Stimulated activated CD8-positive, alpha-beta memory T cell treated with anti-CD3 and anti-CD28 coated beads, Interleukin-7, amount 100 ng/mL, for 1 hour (primary cell): ENCODE measurements at places on chromosomes 3 and 15.
A peak's percentile ranks its signal among the peaks of the same experiment; 100 is the strongest.

- peak; percentile 97 for DNase-seq
Observed at GRCh38 chr15:65792138-65792987, at the start of gene DENND4A. TSS of gene DENND4A (minus strand) at chr15:65792293. CDS start at chr15:65756450, 35,843 bp downstream.

DNA sequence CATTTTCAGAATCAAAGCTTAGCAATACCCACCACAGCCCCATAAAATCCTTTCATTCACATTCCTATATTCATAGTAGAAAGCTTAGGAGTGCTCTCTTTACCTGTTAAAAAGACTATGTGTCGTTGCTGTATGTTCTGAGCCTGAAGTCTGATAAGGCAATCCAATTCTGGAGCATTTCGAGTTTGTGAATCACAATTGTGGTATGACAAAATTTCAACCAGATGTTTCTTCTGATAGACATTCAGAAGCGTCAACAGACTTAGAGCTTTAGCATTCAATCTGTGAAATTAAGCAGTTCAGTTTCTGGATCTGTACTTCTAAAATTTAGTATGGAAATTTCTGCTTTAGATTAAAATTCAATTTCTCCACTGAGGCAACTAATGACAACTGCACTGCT lies 58.3 kb downstream of the TASOR start:
- no peak for DNase-seq

- DNase-seq = no peak
Observed at GRCh38 chr3:141538568-141539240, 51.9 kb downstream of the RASA2 start.

DNA sequence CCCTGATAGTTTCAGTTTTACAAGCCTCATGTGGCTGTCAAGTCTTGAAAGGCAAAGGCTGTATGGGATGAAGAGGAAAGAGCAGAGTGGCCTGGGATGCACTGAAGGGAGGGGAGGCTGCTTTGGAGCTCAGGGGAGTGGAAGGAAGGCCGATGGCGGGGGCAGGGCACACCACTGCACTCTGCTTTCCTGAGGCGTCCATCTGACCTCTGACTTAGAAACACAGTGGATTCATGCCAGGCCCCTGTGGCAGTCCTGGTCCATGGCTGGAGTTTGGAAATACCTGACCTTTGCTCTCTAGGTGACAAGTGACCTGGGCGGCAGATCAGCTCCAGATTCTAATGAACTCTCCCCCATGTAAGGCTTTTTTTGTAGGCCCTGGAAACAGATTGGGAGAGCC lies 19.0 kb downstream of the FAH start:
- DNase-seq = no peak

GRCh38 chr3:13229273-13229949 lies 156.2 kb upstream of the IQSEC1 start:
- DNase-seq = no peak

DNA sequence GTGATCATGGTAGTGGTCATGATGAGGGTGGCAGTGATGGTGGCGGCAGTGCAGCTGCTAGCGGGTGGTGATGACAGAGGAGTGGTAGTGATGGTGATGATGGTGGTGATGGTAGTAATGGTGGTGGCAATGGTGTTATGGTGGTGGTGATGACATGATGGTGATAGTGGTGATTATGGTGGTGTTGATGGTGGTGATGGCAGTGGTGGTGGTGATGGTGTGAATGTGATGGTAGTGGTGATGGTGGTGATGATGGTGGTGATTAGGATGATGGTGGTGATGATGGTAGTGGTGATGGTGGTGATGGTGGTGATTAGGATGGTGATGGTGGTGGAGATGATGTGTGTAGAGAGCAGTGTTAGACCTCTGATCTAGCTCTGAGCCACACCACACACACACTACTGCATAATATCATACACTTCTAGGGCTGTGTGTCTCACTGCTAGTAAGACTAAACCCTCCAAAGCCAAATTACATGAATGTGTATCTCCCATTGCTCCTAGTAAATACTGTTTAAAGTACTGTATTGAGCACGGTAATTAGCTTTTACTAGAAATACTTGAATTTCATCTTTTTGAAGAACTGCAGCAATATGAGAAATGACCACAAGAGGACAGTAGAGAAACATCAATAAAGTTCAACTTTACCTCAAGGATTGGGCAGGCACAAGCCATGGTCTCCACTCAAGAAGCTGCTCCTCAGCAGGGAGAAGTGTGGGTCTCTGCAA lies 28.8 kb downstream of the TMED3 start:
- DNase-seq = no peak

DNA sequence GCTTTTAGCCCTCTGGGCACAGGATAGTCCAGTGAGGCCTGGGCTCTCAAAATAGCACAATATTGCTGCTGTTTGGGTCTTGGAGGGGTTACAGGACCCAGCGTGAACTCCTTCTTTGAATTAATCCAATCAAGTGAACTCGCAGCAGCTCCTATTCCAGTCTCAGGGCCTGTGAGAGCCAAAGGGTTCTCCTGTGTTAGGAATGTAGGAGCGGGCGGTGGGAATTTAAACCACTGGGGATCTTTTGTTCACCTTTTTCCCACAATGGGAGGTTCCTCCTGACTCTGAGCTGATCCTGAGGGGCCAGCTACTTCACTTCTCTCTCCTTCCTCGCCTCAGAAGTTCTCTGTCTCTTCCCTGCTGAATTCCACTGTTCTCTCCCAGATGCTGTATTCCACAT lies 504.0 kb downstream of the UNC13C start:
- DNase-seq = no peak

- DNase-seq = no peak
Observed at GRCh38 chr3:105436687-105437086, 70.0 kb downstream of the ALCAM start.

DNA sequence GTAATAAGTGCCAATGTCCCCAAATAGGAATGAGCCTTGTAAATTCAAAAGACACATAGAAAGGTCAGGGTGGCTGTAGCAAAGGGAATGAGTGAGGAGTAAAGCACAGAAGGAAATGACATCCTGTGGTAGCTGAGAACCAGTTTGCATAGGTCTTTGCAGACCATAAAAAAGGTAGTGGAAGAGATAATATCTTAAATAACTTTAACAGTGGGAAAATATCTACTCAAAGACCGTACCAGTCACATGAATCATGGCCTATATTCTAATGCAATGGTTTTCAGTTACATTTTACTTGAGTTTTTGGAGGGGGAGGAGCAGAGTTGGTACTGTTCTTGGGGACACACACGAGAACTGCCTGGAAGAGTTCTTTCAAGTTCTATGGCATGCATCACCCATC lies 297.3 kb upstream of the ADAMTS9 start:
- DNase-seq = no peak

- DNase-seq = no peak
Observed at GRCh38 chr15:65008983-65009382, 19.3 kb upstream of the SPG21 start.

GRCh38 chr3:134807189-134807588 lies 12.1 kb downstream of the EPHB1 start:
- DNase-seq = no peak

DNA sequence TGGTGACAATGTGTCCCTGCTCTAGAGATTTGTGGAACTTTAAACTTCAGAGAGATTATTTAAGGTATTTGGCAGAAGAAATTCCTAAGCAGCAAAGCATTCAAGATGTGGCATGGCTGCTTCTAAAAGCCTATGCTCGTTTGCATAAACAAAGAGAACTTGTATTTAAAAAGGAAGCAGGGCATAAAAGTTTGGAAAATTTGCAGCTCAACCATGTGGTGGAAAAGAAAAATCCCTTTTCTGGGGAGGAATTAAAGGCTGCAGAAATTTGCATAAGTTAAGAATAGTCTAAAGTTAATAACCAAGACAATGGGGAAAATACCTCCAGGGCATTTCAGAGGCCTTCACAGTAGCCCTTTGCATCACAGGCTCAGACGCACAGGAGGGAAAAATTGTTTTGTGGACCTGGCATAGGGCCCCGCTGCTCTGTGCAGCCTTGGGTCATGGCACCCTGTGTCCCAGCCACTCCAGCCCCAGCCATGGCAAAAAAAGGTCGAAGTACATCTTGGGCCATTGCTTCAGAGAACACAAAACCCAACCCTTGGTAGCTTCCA lies 1109.1 kb downstream of the OTOL1 start:
- no peak for DNase-seq

DNA sequence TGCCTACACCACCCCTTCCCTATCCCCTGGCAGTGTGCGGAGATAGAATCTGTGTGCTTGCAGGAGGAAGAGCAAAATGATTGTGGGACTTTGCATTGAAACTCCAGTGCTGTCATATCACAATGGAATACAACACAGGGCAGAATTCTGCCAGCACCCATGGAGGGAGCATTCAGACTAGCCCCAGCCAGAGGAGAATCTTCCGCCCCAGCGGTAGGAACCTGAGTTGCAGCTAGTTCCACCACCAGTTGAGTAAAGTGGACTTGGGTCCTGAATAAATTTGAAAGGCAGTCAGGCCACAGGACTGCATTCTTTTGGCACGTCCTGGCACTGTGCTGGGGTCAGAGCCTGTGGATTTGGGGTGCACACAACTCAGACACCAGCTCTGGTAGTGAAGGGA lies 27.5 kb downstream of the NCBP2 start:
- no peak for DNase-seq

GRCh38 chr3:16865335-16865734 lies 19.4 kb upstream of the PLCL2 start:
- DNase-seq = no peak
